ENCODE measurements at places on chromosomes 1 and 21.

DNA sequence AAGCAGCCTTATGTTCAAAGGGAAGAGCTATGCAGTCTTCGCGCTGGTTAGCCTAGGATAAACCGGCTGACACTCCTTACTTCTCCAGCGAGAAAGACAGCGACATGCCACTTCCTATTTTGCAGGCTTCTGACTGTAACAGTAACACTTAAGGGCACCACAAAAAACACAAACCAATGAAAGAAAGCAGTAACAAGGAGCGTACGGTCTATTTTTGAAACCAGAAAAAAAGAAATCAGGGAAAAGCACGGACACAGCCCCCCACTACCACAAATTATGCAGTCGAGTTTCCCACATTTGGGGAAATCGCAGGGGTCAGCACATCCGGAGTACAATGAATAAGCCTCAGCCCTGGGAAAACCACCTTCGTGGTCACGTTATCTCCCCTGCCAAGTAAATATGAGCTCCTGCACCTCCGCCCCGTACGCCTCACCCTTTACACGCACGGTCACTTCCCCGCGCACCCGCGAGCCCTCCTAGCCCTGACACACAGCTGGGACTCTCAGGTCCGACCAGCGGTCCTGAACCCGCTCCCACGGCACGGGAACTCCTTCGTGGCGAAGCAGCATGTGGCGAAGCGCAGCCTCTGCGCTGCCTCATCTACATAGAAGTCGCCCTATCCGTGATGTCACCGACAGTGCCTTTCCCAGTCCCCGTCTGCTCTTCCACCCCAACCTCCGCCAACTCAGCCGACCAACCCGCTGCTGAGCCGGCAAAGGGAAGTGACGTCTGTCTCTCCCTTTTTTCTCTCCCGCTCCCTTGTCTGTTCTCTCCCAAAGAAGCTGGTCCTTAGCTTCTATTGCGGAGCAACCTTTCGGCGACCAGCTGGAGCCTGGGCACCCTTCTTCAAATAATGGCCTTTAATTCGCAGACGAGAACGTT is 40.9 kb upstream of the PPIAL4F start:
- DNase-seq, result peak; percentile 97

DNA sequence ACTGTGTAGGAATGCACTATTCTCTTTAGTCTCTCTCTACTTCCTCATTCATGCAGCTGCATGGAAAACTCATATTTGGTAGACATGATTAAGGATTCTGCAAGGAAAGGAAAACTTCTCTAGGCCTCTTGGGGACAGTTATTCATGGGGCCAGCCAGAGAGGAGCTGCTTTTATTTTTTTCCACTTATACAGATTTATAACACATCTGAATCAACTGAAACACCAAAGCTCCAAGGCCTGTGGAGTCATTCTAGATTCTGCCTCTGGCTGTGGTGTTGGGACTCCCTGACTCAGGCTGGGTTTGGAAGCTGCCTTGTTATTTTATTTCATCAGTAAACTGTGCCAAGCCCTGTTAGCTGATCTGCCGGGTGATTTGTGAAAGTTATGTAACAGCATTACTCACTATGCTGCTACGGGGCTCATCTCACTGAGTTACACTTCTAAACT is 83.9 kb upstream of the EDEM3 start:
- DNase-seq, result peak; percentile 67

- no peak for DNase-seq
Measured at GRCh38 chr1:208174731-208175507, 69.3 kb downstream of the PLXNA2 start.

- DNase-seq, result no peak
Measured at GRCh38 chr1:94937820-94938219, 10.9 kb upstream of the CNN3 start.

DNA sequence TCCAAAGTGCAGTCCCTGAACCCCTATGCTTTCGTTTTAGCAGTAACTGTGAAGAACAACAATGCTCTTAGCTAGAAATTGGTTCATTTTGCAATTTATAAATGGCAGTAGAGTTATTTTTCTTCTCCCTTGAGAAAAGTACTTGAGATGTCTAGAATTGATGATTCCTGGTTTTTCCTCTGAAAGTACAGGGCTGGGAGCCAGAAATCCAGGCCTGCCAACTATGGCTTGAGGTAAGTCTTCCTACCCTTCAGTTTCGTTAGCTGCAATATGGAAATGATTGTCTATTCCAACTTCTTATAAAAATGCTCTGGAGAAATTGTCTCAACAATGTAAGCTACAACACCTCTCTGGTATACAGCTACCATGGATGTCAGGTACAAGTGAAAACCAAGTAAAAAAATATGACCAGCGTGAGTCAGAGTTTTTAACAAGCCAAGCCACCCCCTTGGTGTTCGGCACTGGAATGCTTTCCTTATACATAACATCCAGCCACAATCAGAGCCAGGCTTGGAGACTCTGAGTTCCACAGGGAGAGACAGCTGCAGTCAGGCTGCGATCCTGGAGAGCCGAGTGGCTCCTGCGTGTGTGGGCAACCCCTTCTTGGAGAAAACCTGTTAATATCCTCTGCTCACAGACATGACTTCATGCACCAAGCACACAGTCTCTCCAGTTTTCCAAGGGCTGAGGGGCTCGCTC is 22.0 kb downstream of the TSPAN2 start:
- no peak for DNase-seq

GRCh38 chr1:19661721-19662228 is 2.9 kb upstream of the HTR6 start:
- no peak for DNase-seq

- no peak for DNase-seq
Measured at GRCh38 chr1:177871613-177872307, 98.1 kb downstream of the SEC16B start.

GRCh38 chr1:13764588-13765332 is 64.8 kb downstream of the PRDM2 start:
- DNase-seq, result no peak

DNA sequence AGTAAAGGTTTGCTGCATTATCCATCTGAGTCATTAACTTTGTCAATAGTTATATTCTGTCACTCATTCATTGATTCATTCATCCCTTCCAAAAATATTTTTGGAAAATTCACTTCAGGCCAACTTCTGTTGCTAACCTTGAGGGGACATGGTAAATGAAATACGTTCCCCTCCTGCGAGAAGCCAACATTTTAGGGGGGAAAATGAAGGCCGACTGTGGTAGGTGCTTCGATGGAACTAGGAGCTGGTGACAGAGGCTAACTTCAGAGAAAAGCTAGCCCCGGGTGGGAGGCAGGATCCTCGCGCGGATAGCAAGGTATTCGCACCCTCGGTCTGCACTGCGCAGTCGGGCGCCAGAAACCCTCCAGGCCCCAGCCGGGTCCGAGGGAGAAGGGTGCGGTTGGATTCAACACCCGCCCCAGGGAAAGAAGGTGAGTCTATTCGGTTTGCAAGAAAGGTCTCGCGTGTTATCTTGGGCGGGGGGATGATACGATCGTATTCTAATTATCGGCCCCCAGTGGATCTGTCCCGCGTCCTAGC is 646 bp upstream of the RRP15 start:
- DNase-seq, result no peak

- DNase-seq, result no peak
Measured at GRCh38 chr1:110136911-110137310, 13.4 kb upstream of the SLC6A17 start.

DNA sequence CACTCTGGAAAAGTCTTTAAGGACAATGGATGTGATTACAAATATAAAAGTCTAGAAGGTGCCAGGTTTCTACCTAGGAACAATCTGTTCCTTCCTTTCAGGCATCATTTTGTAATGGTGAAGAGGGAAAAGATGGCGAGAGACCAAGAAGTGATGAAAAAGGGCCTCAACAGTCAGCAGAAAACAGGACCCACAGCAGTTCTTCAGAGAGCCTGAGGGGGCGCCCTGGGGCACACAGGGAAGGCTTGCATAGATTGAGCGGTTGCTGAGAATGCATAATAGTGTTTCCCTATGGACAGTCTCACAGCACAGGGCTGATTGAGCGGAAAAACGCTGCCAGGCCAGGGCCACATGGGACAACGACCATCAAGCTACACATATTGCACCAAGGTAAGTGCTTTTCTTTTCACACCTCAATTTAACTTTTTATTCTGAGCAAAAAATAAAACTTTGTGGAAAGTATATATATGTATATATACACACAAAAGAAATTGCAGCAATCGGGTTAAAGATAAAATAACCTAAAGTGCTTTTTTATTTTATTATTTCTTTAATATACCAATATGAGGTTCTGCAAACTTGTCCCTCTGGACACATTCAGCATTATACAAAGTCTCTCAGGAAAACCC is 3.1 kb upstream of the YRDC start:
- DNase-seq, result no peak

GRCh38 chr1:165355139-165355976 is 1.2 kb downstream of the LMX1A start:
- DNase-seq, result no peak
